ENCODE measurements at places on chromosomes 5 and 9.
A peak's percentile ranks its signal among the peaks of the same experiment; 100 is the strongest.

- no peak for DNase-seq
Measured at GRCh38 chr5:145008876-145009530, 826.1 kb downstream of the PRELID2 start.

DNA sequence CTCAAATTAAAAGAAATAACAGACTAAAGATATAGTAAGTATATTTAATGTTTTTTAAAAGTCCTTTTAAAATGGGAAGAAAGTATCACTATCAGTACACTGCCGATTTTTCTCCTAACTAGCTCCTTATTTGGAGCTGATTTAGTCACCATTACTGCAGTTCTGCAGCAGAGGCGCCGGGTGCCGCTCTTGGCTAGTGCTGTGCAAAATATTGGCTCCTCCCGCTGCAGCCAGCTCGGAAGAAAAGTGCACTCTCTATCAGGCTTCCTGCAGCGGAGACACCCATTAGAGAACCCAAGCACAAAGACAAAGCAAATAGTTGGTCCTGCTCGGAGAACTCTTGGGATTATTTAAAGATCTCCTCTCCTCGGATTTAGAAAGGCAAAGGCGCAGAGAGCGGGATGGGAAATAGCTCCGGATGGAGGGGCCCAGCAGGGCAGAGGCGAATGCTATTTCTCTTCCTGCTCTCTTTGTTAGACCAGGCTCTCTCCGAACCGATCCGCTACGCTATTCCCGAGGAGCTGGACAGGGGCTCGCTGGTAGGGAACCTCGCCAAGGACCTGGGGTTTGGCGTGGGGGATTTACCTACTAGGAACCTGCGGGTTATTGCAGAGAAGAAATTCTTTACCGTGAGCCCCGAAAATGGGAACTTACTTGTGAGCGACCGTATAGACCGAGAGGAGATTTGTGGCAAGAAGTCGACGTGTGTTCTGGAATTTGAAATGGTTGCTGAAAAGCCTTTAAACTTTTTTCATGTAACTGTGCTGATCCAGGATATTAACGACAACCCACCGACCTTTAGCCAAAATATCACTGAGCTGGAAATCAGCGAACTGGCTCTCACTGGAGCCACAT, at the start of gene PCDHGB3:
Gene PCDHGB3 (plus strand): TSS at position 249 of the 855 bp plus-strand sequence. CDS start 153 bp downstream, at position 402.
- peak; percentile 10 for DNase-seq

DNA sequence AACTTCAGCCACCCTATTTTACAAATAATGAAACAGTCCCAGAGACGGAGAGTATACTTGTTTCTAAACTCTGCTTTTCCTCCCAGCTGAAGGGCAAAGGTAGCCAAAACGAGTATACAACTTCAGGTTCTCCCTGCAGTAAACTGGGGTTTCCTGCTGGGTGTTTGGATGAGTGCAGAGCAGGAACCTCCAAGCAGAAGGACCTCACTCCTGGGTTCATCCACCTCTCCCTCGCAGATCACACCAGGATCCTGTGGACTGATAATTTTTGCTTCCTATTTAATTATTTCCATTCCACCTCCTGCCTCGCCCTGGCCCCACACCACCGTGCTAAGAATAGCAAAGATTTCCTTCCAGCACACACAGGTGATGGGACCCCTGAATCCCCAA, 2.0 kb upstream of the FOXB2 start:
- DNase-seq: no peak

- DNase-seq: no peak
Measured at GRCh38 chr9:73845954-73846690, 651.0 kb upstream of the RORB start.

GRCh38 chr5:96936431-96937320, 796 bp downstream of the LNPEP start:
- peak; percentile 29 for DNase-seq
